ENCODE measurements at places on chromosomes 16 and 17.

- no peak overlapping the region for H3K4me3 ChIP-seq
- no peak for DNase-seq
- H3K4me1 ChIP-seq = no peaks in the 10 kb centered on the region
- H3K27me3 ChIP-seq = no peaks in the 10 kb centered on the region
Measured at GRCh38 chr16:82955741-82956348, 329.1 kb downstream of the CDH13 start.

DNA sequence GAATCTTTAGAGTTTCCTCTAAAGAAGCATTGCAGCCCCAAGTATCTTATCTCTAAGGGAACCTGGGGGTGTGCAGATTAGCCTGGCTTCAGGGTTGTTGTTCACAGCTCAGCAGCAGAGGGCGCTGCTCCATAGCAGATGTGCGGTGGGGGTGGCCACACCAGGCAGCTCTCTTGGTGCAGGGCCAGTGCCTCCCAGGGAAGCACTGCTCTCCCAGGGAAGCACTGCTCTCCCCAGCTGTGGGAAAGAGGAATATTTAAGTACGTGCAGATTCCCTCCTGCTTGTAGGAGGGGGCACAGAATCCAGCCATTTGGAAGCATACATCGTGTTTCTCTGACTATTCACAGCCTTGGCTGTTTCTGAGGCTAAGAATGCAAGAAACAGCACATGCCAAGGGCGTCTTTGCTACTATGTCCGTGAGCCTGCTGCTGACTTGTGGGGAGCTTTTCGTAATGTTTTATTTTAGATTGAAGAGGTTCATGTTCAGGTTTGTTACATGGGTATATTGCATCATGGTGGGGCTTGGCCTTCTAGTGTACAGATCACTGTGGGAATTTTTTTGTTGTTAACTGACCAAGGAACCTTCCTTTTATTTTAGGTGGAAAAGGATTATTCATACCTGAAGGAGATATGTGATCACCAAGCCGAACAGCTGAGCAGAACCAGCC is 217.8 kb downstream of the SPECC1 start:
- H3K27me3 ChIP-seq = no peaks in the 10 kb centered on the region
- H3K27ac ChIP-seq = no peak overlapping the region
- peaks cover 19% of the 10 kb centered on the region for H3K4me1 ChIP-seq
- peaks cover 42% of the 10 kb centered on the region for H3K36me3 ChIP-seq

- H3K27me3 ChIP-seq = no peaks in the 10 kb centered on the region
- peaks cover 61% of the 10 kb centered on the region for H3K36me3 ChIP-seq
- no peak overlapping the region for H3K4me3 ChIP-seq
- no peak for DNase-seq
- no peaks in the 10 kb centered on the region for H3K4me1 ChIP-seq
Measured at GRCh38 chr17:705863-706262, 8.8 kb downstream of the VPS53 start.

DNA sequence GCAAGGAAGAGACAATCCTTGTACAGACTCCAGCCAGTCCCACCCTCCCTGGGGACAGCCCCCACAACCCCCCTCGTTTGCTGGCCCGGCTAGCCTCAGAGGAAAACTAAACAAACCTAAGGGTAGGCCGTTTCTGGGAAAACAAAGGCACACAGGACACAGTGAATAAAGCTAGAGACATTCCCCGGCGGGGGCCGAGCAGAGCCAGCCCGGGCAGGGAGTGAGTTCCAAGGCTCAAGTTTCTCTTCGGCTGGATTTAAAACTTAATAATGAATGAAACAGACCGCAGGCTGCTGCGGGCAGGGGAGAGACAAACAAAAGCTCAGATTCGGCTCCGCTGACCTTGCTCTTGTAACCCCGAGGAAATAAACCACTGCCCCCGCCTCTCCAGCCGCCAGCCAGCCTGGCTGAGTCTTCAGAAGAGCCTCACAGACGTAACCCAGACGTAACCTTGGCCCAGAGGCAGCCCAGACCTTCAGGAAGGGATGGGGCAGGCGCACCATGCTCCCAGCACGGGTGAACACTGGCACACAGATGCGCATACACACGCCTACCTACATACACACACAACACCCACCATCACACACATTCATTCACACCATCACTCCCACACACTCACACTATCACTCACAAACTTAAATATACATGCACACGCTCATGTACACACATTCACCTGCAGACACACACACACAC is 216.0 kb downstream of the ZNF423 start:
- no peak overlapping the region for H3K4me3 ChIP-seq
- no peak overlapping the region for H3K27ac ChIP-seq
- H3K4me1 ChIP-seq = peaks cover 8% of the 10 kb centered on the region
- no peaks in the 10 kb centered on the region for H3K27me3 ChIP-seq
- no peaks in the 10 kb centered on the region for H3K36me3 ChIP-seq

DNA sequence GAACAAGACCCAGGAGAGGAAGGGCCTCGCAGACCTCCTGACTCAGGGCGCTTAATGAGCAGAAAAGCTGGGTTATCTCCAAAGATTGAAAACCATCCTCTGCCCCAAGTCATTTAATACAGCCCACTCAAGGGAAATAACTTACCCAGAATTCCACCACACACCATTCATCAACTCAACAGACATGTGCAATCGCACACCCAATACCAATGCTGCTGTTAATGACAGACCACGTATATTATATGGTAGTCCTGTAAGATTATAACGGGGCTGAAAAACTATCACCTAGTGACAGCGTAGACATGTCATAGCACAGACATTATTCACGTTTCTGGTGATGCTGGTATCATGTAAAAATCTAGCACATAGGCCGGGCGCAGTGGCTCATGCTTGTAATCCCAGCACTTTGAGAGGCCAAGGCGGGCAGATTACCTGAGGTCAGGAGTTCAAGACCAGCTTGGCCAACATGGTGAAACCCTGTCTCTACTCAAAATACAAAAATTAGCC is 52.5 kb upstream of the HELZ start:
- no peaks in the 10 kb centered on the region for H3K4me1 ChIP-seq
- no peak for DNase-seq
- no peaks in the 10 kb centered on the region for H3K36me3 ChIP-seq
- no peaks in the 10 kb centered on the region for H3K27me3 ChIP-seq
- H3K27ac ChIP-seq = no peak overlapping the region
- no peak overlapping the region for H3K4me3 ChIP-seq

DNA sequence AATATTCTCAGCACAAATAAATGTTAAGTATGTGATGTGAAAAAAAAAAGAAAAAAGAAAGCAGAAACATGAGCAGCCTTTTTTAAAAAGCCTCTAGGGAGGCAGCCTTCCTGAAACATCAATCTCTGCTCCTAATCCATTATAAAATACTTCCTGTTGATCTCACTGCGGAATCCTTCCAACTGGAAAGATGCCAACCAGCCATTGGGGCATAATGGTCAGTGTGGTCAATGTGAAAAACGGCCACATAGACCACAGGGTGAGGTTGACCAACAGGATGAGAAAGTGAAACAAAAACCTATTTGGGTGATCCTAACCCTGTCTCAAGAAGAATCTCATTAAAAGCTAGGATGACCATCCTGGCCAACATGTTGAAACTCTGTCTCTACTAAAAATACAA is 26.1 kb upstream of the ABCA8 start:
- H3K4me3 ChIP-seq = no peak overlapping the region
- DNase-seq = no peak

DNA sequence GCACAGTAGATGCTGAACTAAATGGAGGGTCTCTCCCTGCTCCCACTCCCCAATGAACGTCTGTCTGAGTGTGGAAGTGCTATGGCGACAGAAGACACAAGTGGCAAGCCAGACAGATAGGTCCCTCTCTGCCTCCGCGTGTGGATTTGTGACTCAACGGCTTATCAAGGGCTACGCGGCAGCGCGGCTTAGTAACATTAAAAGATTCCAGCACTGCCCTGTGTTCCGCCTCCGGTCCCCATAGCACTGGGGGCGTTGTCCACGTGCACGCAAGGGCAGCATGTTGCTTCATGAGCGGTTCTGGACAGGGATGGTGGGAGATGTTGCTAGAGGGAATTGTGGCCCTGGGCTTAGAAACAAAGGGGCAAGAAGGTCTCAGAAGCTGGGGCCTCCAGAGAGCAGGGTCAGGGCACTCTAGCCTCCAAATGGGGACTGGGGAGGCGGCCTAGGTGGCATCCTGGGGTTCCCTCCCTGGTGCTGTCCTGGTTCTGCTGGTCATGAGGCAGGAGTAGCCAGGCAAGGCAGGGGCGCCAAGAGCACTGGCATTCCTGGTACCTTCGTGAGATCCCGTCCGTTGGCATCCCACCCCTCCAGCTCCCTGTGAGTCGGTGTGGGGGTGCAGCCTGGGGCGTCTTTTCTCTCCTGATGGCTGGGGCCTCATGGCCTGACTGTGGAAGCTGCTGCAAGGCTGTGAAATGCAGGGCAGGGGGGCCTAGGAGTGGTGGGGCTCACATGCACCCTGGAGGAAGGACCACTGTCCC is 9.1 kb downstream of the CRHR1 start:
- H3K36me3 ChIP-seq = no peaks in the 10 kb centered on the region
- no peak for DNase-seq
- no peak overlapping the region for H3K27ac ChIP-seq
- peaks cover 46% of the 10 kb centered on the region for H3K27me3 ChIP-seq
- no peaks in the 10 kb centered on the region for H3K4me1 ChIP-seq

DNA sequence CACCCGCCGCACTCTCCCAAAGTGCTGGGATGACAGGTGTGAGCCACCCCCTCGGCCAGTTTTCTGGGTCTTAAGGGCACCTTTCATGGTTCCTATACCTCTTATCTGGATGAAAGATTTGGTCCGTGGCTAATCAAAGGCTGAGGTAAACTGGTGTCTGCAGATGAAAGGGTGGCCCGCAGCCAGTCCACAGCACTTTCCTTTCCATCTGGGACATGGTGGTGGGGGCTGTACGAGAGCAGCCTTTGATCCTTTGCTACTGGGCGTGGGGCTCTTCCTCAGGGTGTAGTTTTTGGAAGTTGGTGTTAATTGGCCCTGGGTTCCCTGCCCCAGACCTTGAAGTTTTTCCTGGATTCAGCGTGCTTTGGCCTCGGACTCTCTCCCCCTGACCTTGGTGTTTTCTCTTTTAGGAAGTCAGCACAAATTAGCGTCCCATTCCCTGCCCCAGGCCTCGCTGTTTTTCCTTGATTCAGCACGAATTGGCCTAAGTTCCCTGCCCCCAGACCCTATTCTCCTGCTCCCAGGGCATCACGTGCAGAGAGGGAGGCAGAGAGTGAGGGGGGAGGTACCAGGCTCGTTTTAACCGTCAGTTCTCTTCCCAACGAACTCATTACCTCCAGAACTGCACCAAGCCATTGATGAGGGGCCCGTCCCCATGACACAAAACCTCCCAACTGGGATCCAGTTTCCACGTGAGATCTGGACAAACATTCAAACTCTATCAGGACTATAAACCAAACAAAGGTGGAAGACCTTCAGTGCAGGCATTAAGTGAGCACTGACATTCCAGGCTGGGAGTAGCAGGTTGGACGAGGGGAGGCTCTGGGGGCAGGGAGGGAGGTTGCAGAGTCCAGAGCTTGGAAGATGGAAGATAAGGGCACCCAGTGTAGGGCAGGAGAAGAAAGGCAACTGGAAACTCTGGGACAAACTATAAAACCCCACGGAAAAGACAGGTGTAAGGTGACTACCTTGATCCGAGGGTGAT is 11.6 kb downstream of the DPEP1 start:
- no peak overlapping the region for H3K27ac ChIP-seq
- DNase-seq = no peak
- H3K4me1 ChIP-seq = no peaks in the 10 kb centered on the region

DNA sequence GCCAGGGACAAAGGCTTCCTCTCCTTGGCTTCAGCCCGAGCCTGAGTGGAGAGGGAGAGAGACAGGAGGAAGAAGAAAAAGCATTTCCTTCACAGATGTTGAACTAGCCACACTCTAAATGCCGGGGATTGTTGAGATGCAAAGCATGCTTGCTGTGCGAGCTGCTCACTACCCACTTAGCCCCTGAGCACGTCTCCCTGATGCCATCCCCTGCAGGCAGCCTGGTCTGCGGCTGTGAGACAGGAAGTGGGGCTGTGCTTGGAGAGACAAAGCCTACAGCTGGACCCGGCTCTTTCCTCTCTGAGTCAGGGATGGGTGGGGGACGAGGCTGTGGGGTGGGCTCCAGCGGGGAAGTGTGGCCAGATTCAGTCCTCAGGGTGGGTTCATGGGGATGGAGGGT is 13.7 kb downstream of the WNT9B start:
- no peak for DNase-seq
- H3K4me1 ChIP-seq = no peaks in the 10 kb centered on the region
- H3K27ac ChIP-seq = no peak overlapping the region
- no peaks in the 10 kb centered on the region for H3K27me3 ChIP-seq

DNA sequence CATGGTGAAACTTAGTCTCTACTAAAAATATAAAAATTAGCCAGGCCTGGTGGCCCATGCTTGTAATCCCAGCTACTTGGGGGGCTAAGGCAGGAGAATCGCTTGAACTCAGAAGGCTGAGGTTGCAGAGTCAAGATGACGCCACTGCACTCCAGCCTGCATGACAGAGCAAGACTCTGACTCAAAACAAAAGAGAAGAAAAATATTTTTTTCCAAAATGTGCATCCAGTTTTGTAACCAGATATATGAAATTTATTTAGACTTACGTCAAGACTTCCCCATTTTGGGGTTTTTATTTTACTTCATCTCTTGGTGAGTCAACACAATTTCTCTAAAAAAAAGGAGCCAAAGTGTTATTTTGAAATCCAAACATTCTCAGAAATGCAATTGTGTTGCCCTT is 5.5 kb upstream of the TM4SF5 start:
- DNase-seq = no peak
- no peaks in the 10 kb centered on the region for H3K4me1 ChIP-seq
- no peaks in the 10 kb centered on the region for H3K27me3 ChIP-seq
- no peaks in the 10 kb centered on the region for H3K36me3 ChIP-seq
- no peak overlapping the region for H3K27ac ChIP-seq

- H3K4me3 ChIP-seq = no peak overlapping the region
- H3K4me1 ChIP-seq = no peaks in the 10 kb centered on the region
- no peaks in the 10 kb centered on the region for H3K36me3 ChIP-seq
- no peaks in the 10 kb centered on the region for H3K27me3 ChIP-seq
- H3K27ac ChIP-seq = no peak overlapping the region
Measured at GRCh38 chr16:7231762-7232161, 100.9 kb upstream of the RBFOX1 start.

DNA sequence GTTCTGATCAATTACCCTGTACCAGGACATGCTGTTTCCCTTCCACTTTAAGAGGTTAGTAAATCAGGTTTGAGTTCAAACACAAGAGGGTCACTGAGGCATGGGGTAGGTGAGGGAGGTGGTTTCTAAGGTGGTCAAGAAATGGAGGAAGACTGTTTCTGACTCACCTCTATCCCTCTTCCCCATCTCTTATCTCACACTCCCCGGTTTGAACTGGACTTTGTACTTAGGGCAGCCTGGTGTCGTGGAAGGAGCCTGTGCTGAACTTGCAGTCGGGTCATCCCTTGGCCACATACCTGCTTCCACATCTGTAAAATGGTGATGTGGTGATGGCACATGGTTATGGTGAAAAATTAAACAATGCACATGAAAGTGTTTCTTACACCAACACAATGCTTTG is 17.2 kb upstream of the TMEM98 start:
- H3K27me3 ChIP-seq = no peaks in the 10 kb centered on the region
- DNase-seq = no peak
- no peak overlapping the region for H3K27ac ChIP-seq
- H3K4me3 ChIP-seq = no peak overlapping the region
- no peaks in the 10 kb centered on the region for H3K36me3 ChIP-seq

- H3K27me3 ChIP-seq = peaks cover 13% of the 10 kb centered on the region
- no peak for DNase-seq
- H3K27ac ChIP-seq = no peak overlapping the region
- H3K4me1 ChIP-seq = no peaks in the 10 kb centered on the region
- no peak overlapping the region for H3K4me3 ChIP-seq
- no peaks in the 10 kb centered on the region for H3K36me3 ChIP-seq
Measured at GRCh38 chr17:56317351-56318208, 164.3 kb downstream of the ANKFN1 start.

All from RWPE2 (cell line).